ENCODE measurements at places on chromosomes 3 and 15. TPM values are rescaled to one million over a fixed set of nuclear protein-coding genes. Genes with fewer than 3 reads are reported as not detected.

DNA sequence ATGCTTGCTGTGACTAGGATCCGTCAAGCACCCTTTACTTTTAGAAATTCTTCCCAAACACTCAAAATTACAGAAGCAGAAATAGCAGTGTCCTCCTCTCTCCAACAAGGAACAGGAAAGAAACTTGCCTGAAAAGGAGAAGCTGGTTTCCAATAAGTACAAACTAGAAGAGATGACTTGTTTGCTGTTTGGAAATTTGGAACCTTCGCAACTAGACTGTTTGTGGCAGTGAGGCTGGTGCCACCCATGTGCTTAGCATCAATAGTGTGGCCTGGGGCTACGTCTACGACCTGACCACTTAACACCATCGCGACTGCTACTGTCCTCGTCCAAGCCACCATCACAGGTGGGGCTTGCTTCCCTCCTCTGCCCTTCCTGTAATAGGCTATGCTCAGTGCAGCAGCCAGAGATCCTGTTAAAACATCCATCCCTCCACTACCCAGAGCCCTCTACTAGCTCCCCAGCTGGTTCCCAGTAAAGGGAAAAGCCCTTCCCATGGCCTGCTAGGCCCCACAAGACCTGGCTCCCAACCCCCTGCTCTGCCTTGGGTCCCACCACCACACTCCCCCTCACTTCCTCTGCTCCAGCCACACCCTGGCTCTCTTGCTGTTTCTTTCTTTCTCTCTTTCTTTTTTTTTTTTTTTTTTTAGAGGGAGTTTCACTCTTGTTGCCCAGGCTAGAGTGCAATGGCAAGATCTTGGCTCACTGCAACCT lies 52.6 kb upstream of the CCR2 start:
- DNase-seq: no peak

DNA sequence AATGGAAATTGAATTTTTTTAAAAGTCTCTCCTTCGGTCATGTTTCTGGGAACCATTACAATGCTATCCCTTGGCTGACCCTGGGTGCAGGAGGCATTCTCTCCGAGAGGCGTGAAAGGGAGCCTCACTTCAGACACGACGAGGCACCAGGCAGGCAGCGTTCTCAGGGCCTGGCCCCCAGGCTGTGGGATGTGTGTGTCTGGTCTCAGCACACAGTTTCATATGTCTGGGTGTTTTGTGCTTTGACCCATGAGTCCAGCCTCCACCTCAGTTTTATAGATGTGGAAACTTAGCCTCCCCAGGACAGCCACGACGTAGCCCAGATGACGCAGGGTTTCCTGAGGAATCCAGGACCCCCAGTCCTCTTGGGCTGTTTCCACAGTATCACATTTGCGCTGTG lies 34.0 kb downstream of the FGD5 start:
- no peak for DNase-seq

GRCh38 chr3:58880182-58880581 lies 169.6 kb downstream of the CFAP20DC start:
- no peak for DNase-seq

DNA sequence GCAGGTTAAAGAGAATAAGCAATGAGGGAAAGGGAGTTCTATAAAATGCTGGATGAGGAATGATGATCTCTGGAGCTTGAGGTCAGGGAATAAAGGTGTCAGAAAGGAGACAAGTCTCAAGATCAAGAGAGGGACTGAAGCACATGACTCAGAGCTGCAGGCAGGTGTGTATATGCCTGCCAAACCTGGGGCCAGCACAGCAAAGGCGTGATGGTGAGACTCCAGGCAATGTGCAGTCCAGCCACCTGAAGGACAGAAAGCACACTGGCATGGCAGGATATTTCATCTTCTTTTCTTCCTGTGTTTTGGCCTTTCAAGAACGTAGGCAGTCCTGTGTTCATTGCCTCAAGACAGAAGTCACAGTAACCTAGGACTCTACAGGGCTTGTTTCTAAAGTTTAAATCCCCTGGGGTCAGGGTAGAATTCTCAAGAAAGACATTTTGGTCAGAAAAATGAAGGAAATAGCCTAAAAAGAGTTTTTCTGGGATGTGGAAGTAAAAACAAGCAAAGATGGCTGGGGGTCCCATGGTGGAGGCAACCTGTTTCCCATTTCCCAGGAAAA lies 55.5 kb upstream of the TOPAZ1 start:
- no peak for DNase-seq

Gene NLGN1
- 3.0 TPM for total RNA-seq

DNA sequence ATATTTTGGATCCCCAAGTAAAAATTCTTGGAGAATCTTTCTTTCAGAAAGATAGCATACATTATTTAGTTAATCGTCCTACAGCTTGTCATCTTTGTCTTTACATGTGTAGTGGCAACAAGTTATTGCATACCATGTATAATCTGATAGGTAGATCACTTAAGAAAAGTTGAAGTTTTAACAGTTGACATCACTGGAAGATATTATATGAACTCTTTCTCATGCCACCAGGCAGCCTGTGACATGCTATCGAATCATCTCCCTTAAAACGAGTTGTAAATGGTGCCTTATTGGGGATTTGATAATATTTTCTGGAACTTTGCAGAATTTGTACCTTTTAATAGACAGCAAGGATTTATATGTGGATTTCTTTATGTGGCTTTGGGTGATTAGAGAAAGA lies 8.7 kb downstream of the U2SURP start:
- DNase-seq: no peak

DNA sequence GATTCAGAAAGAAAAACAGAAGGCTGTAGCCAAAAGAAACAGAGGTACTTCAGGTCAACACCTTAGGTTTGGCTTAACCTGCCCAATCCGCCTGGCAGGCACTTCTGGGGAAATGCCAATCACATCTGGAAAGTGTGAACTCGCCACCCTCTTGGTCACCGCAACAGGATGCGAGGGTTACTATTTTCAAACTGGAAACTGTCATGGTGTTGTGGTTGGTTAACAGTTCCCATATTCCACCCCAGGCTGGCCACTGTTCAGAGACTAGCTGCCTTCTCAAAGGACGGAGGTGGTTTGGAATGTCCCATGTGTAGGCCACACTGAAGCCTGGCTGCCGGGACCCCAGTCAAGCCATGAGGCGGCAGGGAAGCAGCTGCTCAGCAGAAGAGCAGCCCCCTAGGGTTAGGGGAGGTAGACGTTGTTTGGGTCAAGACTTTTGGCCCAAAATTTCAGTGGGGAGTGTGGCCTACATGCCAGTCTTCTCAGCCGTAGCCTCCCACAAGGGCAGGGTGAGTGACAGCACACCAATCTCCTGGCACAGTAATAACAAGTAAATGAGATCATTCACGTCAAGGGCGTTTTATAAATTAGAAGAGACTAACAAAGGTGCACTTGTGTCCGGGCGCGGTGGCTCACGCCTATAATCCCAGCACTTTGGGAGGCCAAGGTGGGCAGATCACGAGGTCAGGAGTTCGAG lies 54.6 kb downstream of the UMPS start:
- DNase-seq: no peak

GRCh38 chr3:45506084-45506483 lies 88.5 kb upstream of the LIMD1 start:
- no peak for DNase-seq

GRCh38 chr3:126984391-126985131 lies 1.6 kb downstream of the PLXNA1 start:
- DNase-seq: no peak

DNA sequence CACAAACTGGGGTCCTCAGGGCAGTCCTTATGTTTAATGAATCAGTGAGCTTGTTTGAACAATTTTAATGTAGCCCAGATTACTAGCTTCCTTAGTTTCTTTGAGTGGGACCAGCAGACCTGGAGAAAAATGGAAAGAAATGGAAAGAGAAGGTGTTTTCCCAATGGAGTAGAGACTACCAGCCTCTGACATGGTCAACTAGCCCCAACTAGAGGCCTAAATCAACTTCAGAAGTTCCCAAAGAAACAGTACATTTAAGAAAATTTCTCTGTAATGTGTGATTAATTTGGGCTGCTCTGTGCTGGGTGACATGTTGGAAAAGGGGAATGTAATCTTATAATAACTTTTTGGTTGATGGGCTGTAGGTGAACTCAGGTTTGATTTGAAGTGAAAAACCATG lies 310.9 kb downstream of the MFSD1 start:
- no peak for DNase-seq

DNA sequence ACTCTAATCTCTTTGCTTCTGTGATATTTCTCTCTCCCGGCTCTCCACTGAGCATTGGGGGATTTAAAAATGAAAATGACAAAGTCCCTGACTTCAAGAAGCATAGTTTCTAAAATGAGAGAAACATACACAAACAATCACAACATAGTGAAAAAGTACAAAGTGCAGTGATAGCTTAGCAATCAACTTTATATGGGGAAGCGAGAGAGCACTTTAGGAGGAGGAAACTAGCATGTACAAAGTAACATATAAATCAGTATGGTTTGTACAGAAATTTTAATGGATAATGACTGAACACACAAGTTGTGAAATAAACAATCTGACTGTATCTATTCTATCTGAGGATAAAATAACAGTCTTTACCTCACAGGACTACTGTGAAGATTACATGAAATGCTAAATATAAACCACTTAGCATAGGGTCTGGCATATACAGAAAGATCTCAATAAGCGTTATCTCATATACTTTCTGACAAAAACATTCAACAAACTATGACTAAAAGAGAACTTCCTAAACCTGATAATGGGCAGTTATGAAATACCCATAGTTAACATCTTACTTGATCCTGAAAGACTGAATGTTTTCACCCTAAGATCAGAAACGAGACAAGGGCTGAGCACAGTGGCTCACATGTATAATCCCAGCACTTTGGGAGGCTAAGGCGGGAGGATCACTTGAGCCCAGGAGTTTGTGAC lies 61.2 kb downstream of the PEAK1 start:
- no peak for DNase-seq

DNA sequence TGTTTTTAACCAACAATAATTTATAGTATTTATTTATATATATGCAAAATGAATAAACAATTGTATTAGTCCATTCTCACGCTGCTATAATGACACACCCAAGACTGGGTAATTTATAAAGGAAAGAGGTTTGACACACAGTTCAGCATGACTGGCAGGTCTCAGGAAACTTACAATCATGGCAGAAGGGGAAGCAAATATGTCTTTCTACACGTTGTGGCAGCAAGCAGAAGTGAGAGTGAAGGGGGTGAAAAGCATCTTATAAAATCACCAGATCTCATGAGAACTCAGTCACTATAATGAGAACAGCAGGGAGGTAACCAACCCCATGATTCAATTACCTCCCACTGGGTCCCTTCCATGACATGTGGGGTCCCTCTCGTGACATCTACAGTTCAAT lies 162.8 kb upstream of the SLITRK3 start:
- DNase-seq: no peak

GRCh38 chr15:57505949-57506391 lies 85.7 kb upstream of the MYZAP start:
- DNase-seq: no peak

GRCh38 chr3:137709011-137709601 lies 55.0 kb upstream of the SOX14 start:
- no peak for DNase-seq

GRCh38 chr3:24354230-24354629 lies 140.4 kb downstream of the THRB start:
- no peak for DNase-seq

DNA sequence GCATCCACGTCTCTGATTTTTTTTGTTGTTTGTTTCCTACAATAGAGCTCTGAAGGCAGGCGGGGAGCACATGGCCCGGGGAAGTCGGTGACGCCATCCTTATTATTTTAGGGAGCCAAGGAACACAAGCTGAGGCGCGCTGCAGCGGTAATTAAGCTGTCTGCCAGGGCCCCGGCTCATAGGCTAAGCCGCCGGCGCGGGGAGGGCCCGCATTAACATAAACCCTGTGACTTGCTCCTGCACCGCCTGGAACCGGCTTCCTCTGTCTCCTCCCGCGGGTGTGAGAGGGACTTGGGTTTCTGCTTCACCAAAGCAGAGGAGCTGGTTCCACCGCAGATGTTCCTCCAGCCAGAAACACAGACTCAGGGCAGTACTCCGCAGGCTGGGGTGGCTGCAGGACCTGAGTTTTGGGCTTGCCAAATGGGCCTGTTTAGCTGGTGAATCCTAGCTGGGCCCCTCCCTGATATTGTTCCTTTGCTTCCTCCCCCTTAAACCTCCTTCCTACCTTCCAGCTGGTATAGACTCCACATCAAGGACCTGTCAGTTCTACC lies 25.3 kb downstream of the ANP32A start:
- DNase-seq: no peak

- no peak for DNase-seq
These were observed 20.5 kb downstream of the CCR9 start for GRCh38 chr3:45906681-45907407.

GRCh38 chr15:66878761-66879160 lies 176.7 kb downstream of the SMAD6 start:
- DNase-seq: no peak

- DNase-seq: no peak
These were observed 13.7 kb downstream of the MAP1A start for GRCh38 chr15:43531018-43531670.

Gene TMC3
- not detected for total RNA-seq

DNA sequence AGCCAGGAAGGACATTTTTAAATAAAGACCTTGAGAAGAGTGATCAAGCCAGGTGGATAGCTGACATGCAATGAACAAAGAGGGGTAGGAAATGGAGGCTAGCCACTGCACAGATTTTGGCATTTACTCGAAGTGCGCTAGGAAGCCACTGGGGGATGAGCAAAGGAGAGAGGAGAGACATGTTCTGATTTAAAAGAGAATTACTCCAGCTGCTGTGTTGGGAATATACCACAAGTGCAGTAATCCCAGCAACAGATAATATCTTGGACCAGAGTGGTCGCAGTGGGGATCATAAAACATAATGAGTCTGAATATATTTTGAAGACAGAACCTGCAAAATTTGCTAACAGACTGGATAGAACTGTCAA lies 19.9 kb downstream of the KPNA4 start:
- no peak for DNase-seq

DNA sequence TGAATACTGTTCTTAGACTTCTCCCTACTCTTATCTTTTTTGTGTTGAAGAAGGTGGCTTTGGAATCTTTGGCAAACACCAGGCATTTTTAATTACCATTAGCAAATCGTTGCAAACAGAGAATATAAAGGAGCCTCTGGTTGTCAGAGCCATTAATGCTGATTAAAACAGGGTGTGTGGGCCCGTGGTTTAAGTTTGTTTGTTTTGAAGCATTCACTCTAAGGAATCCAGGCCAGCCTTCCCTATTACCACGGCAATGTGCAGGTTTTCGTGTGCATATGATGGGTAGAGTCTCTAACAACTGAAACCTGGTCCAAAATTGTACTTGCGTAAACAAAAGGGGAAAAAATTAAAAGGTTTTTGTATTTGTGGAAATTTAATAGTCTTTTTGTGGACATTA lies 141.2 kb upstream of the GMNC start:
- no peak for DNase-seq

Gene EPHA3
- 0.34 TPM for total RNA-seq

- no peak for DNase-seq
These were observed 68.6 kb downstream of the ARPP21 start for GRCh38 chr3:35707904-35708303.

- no peak for DNase-seq
These were observed 54.4 kb downstream of the ULK4 start for GRCh38 chr3:41907330-41908073.

DNA sequence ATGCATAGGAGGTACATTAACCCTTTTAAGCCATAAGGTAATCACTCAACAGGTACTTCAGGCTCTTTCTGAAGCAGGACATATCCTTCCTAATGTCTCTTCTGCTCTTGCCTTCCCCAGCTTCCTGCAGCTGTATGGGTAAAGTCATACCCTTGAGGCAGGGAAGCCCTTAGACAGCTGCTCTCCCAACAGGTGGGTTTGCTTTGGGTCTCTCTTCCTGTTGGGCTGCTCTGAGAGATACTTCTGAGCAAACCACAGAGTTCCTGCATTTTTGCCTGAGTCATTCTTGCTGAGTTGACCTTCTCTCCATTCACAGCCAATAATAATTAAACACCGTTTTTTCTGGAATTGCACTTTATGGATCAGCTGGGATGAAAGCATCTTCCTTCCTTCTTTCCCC lies 2.0 kb upstream of the TRAT1 start:
- no peak for DNase-seq
